ENCODE measurements at places on chromosomes 7 and 10.

GRCh38 chr10:92969151-92969550, 91.4 kb upstream of the CYP26C1 start:
- no peak for DNase-seq

DNA sequence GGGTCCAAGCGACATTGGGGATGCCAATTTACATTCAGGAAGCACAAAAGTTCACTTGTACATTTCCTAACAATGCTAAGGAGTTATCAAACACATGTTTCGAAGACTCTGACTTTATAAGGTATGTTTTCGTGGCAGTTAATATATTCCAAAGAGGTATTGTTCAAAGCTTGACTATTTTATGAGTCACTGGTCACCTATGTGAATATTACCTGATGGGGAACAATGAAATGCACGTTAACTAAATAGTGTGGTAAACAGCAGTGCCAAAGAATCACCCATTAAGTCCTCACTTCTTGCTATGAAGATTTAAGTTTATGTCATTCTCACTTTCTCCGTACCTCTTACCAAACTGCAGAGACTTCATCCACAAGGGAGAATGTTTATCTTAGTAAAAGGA, 550.2 kb downstream of the SORCS1 start:
- DNase-seq, result no peak

DNA sequence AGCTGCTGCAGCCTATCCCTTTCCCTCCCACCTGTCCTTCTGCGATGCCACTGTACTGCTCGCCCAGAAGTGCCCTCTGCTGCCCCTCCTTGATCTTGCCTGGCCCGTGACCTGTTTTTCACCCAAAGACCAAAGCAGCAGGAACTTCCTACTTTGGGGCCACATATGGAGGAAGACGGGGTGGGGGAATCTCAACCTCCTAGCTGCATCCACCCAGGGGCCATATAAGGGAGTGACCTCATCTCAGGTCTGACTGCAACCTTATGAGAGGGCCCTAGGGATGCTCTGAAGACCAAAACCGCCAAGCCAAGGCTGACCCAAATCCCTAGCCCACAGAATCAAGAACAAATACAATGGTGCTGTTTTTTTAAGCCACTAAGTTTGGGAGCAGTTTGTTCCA, 15.7 kb downstream of the PRKCQ start:
- DNase-seq, result no peak

DNA sequence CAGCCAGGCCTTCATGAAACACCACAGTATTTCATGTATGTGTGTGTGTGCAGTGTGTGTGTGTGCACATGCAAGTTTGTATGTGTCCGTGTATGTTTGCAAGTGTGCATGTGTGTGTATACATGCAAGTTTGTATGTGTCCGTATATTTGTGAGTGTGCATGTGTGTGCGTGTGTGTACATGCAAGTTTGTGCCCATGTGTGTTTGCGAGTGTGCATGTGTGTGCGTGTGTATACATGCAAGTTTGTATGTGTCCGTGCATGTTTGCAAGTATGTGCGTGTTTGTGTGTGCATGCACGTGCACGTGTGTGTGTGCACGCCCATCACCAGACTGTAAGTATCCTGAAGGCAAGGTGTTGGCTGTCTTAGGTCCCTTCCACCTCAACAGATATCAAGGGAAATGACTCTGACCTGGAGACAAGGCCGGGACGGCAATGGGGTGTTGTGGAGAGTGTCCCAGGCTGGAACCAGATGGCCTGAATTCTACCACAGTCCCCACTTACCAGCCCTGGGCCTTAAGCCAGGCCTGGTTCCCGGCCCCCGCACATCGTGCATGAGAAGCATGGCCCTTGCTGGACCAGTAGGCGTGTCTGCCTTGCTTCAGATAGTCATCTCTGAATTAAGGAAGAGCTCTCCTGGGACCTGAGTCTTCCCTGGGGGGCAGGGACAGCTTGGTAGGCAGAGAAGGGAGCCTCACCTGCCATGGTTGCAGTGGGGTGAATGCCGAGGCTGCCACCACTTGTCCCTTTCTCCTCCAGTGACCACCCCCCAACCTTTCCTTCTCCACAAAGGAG, 140.0 kb downstream of the GRK5 start:
- DNase-seq, result no peak

DNA sequence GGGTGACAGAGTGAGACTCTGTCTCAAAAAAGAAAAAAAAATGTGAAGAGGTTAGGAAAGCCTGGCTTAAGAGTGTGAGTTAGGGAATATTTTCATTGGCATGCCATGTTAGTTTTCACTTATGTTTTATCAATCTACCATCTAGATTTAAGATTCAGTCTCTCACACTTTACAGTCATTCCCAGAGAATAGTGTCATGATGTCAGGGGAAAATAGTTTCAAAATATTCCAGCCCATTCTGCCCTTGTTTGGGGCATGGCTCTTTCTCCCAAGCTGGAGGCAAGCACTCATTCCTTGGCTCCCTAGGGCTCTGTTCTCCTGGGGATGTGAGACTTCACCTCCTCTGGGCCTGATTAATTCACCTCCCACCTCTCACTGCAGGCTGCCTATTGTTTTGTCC, 331.5 kb downstream of the CXCL12 start:
- DNase-seq, result no peak

GRCh38 chr7:100401811-100402210, 26.7 kb downstream of the ZCWPW1 start:
- no peak for DNase-seq

DNA sequence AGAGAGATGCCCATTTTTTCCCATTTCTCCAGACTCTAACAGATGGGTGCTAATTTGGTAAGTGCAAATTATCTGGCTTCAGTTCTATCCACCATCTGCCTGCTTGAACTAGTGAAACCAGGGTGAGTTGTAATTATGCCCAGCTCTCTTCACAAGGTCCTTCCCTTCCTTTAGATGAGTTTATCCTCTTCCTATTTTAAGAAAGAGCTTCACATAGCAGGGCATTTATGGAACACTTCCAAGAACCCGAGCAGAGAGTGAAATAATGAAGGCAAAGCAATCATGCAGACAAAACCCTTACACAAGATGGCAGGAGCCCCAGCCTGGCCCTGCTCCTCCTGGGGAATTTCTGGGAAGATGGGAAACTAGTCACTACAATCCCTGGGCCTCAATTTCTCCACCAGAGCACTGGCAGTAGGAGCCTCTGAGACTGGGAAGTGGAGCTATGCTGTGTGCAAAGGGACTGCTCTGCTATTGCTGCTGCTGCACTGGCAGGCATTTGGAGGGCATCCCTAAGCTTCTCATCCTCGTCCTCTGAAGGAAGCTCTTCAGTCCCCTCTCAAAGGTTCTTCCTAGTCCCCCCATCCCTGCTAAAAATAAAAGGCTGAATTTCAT, 33.7 kb upstream of the PLXNA4 start:
- no peak for DNase-seq

DNA sequence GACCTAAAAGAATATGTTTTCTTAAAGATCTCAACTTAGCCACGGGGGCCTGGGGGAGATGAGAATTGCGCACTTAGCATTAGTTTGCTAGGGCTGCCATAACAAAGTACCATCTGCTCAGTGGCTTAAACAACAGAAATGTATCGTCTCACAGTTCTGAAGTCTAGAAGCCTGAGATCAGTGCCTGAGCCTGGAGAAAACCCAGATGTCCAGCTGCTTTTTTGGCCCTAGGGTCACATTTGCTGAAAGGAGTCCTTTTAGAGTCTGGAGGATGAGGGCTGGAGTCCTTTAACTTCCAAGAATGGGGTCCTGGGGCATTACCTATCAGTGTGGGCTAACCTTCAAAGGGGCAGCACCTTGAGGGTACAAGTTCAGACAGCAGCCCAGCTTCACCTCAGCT, 48.2 kb downstream of the SMURF1 start:
- DNase-seq, result no peak

GRCh38 chr10:84337199-84337598, 8.8 kb downstream of the CCSER2 start:
- DNase-seq, result no peak

DNA sequence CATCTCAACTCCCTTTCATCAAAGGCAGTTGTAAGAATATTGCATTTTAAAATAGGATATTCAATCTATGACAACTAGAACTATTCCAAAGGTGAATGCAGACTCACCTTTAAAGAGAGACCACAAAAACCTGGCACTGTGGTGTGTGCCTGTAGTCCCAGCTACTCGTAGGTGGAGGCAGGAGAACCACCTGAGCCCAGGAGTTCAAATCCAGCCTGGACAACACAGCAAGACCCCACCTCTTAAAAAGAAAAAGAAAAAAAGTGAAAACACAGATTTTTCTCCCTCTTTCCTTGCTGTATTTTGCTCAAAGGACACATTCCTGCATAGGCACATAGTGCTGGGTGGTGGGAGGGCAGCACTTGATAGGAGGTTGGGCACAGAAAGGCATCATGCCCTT, 739 bp upstream of the ALDH18A1 start:
- DNase-seq, result no peak

DNA sequence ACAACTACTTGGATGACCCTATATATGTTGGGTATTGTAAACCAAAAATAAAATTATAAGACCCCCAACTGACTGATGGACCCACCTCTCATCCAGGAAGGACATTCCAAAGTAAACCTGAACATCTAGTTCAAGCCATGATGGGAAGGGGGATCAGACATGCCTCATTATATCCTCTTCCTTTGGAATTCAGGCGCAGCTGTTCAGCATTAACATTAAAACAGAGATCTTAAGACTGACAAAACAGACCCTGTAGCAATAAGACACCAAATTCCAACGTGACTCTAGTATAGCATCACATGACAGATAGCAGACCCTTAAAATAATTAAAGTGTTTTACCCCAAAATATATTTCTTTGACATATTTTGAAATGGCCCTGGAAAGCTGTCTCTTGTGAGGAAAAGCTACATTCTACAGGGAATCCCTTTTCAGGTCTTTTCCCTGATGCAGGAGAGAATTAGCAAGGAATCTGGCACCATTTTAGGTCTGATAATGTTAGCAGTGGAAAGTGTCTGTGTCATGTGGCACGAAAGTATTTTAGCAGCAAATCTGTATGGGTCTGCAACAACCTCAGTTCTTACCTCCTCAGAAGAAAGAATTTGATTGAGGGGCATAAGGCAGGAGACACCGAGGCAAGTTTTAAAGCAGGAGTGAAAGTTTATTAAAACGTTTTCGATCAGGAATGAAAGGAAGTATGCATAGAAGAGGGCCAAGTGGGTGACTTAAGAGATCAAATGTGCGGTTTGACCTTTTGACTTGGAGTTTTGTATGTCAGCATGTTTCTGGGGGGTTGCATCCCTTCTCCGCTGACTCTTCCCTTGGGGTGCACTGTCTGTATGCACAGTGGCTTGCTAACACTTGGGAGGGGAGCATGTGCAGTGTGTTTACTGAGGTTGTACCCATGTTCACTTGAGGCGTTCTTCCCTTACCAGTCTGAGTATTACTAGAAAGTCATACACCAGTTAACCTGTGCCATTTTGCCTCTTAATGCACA, 236.6 kb upstream of the PPP1R3A start:
- no peak for DNase-seq

DNA sequence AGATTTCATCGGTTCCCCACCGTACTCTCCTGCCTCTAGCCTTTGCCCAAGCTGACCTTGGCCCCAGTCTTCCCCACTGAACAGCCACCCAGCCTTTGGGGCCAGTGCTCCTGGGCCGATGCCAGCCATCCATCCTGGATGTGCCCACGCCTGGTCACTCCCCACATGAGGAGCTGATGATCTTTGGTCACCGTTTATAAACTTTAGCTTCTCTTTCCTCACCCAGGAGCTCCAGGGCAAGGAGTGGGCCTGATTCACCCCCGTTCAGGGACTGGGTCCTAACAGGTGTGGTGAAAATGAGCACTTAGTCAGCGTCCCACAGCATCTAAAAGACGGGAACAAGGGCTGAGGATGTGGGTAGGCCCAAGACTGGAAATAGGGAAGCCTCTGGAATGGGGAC, 22.9 kb downstream of the GTF2IRD1 start:
- no peak for DNase-seq

GRCh38 chr10:6053303-6053702, 8.9 kb downstream of the IL2RA start:
- no peak for DNase-seq

GRCh38 chr7:36408589-36408988, 18.9 kb downstream of the ANLN start:
- no peak for DNase-seq

Measured in naive thymus-derived CD8-positive, alpha-beta T cell (primary cell).